ENCODE measurements at places on chromosomes 1 and 21.
A peak's percentile ranks its signal among the peaks of the same experiment; 100 is the strongest.

DNA sequence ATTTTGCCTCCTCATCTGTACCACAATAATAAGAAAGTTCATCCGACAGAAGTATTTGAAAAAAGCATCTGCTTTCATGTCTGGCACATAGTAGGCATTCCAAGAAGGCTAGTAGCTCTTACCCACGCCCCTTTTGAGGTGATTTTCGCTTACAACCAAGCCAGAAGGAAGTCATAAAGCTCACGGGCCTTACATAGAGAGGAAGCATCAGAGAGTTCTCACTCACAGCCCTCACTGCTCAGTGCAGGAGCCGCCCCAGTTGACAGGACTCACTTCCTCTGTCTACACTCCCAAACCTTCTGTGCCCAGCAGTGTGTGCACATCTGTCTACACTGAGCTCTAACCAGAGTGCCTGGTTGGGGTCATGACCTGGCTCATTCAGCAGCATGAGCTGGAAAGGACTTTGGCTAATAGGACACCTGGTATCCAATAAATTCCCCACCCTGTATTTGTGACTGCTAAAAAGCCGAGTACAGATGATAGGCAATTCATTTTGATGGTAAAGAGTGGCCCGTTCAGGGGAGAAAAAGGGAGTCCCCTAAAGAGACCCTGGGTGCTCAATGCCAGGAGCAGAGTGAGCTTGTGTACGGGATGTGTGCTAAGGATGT is 36.8 kb upstream of the DUSP10 start:
- no peak for DNase-seq

GRCh38 chr1:25529518-25530185 is 13.8 kb upstream of the LDLRAP1 start:
- DNase-seq, result no peak

DNA sequence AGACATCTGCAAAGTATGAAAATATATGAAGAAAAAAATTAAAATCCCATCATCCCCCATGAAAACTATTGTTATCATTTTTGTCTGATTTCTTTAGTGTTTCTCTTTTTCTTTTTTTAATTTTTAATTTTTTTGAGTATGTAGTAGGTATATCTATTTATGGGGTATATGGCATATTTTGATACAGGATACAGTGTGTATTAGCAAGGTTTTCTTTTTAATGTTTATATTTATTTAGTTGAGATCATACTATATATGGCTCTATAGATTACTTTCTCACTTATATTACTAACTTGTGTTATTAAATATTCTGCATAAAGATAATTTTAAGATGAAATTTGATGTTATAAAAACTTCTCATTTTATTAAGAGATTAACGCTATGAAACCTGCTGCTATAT is 11.4 kb downstream of the LGALS8 start:
- DNase-seq, result no peak

DNA sequence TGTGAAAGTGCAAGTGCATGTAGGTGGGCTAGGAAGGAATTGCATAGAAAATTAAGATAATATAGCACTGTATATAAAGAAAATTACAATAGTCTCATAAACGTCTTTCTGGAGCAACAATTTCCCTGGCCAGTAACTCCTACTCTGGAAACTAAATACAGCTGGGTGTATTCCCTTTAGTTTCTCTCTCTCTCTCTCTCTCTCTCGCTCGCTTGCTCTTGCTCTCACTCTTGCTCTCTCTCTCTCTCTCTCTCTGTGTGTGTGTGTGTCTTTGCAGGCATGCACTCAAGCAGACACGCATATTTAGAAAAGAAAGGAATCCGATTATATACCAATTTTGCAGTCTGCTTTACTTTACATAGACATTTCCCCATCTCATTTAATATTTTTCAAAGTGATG is 14.7 kb downstream of the S100A10 start:
- DNase-seq, result no peak

GRCh38 chr1:32622806-32623681 is 27.3 kb downstream of the ZBTB8OS start:
- DNase-seq, result no peak

- no peak for DNase-seq
These were observed 27.1 kb upstream of the ZC3H11B start for GRCh38 chr1:219639876-219640577.

- no peak for DNase-seq
These were observed 3.2 kb downstream of the CTPS1 start for GRCh38 chr1:40982721-40983120.

- no peak for DNase-seq
These were observed 80.3 kb upstream of the ARTN start for GRCh38 chr1:43853161-43853921.

- DNase-seq, result no peak
These were observed 116.6 kb upstream of the CDC42BPA start for GRCh38 chr1:227434808-227435444.

DNA sequence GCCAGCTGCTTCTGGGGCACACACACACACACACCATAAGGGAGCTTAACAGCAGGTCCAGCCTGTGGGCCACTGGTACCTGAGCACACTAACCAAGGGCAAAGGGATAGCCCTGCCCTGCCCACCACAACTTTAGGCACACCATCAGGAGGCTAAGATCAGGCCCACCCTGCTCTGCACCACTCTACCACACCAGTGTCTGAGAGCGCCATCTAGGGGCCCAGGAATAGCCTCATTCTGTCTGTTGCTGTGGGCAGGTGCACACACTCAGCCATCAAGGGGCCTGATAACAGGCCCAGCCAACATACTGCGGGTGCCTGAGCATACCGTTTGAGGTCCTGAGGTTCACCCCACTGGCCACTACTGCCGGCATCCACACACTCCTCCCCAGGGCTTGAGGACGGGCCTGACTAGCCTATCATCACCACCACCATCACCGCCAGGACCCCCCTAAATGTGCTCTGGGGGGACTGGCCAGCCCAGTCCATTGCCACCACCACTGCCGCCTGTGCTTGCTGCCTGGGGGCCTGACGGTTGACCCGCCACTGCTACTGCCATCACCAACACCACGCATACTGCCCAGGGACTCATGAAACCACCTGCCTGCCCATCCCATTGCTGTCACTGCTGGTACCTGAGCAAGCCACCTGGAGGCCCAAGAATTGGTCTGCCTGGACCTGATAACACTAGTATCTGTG is 31.3 kb downstream of the NSL1 start:
- DNase-seq, result no peak

- peak; percentile 56 for DNase-seq
These were observed 2.4 kb downstream of the UROD start for GRCh38 chr1:45014321-45015028.

DNA sequence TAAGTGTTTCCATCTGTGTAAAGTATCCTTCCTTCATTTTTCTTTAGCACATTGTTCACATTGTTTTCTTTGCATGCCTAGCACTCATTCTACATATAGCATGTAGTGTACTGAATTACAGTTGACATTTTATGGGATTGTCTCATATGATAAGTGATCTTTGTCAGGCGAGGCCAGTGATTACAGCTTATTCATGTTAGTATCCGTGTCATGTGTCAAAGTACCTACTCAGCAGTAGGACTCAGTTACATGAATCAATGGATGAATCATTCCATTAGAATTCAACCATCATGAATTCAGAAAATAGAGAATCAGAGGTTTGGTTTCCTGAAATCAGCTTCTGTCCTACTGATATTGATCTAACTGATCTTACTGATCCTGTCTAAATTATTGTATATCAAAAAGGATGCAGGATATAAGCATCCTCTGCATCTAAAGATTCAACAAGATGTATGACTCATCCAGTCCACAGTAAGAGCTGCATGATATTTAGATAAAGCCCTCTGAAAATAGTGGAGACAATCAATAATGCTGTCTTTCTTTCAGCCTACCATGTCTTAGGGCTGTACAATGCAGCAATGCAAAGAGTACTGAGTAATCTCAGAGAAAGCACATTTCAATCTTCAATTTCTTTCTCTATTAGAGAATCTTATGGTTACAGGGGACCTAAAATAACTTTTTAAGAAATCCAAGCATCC is 20.7 kb upstream of the HRNR start:
- DNase-seq, result no peak

GRCh38 chr1:107889524-107889923 is 75.5 kb downstream of the VAV3 start:
- DNase-seq, result no peak

GRCh38 chr1:185585770-185586169 is 148.4 kb upstream of the HMCN1 start:
- DNase-seq, result no peak

DNA sequence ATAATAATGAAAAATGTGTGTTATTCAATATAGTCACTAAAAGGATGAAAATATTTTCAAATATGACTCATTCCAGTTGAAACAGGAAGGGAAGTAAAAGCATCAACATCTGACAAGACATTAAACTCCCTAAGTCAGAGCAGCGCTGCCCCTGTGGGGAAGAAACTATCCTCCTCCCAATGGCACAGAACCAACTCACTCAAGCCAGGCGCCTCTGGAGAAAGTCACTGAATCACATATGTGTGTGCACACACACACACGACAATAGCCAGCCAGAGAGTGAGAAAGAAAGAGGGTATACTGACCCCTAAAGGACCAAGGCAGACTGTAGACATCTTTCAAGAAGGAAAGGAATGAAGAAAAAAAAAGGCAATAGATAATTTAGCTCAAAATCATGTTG is 126.9 kb downstream of the SETD4 start:
- DNase-seq, result no peak

GRCh38 chr1:37622131-37622530 is 12.6 kb downstream of the RSPO1 start:
- no peak for DNase-seq

- DNase-seq, result no peak
These were observed 80.5 kb downstream of the PRKAB2 start for GRCh38 chr1:147091801-147092200.

GRCh38 chr1:159168043-159168442 is 3.4 kb upstream of the CADM3 start:
- DNase-seq, result no peak

DNA sequence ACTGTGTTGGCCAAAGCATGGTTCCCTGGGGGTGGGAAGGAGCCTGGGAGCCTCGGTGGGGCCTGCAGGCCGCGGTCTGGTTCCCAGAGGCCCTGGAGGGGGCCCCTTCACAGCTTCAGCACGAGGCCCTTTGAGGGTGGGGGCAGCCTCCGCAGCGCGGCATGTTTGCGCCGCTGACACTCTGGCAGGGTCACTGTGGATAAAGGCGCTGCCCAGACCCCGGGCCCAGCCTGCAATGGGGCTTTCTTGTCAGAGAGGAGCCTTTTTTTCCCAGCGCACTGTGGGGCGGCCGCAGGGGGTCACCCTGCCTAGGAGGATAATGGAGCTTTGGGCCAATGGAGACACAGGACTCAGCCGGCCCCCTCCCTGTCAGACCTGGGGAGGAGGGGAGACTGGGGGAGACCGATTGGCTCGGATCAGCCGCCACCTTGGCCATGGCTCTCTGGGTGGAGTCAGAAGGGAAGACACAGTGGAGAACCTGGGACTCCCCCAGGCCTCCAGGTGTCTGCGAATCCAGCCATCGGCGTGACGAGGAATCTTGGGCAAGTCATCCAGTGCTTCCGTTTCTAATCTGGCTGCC is 26.0 kb downstream of the EPHB2 start:
- DNase-seq, result no peak

- DNase-seq, result no peak
These were observed 102.6 kb downstream of the GALNT2 start for GRCh38 chr1:230169454-230170152.

GRCh38 chr1:109980324-109981003 is 4.1 kb upstream of the AHCYL1 start:
- no peak for DNase-seq

DNA sequence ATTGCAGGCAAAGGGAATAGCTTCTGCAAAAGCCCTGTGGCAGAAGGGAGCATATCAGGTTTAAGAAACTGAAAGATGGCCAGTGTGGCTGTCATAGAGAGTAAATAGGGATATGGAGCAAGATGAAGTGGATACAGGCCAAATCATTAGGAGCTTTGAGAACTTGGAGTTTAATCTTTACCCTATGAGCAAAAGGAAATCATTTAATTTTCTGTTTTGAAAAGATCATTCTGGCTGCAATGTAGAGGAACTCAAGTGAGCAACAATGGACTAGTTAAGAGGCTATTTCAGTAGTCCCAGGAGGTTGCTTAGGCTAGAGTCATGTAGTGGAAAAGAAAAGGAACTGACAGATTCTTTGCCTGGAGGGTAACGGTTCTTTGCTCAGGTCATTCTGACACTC is 47.2 kb downstream of the RAP1A start:
- no peak for DNase-seq

DNA sequence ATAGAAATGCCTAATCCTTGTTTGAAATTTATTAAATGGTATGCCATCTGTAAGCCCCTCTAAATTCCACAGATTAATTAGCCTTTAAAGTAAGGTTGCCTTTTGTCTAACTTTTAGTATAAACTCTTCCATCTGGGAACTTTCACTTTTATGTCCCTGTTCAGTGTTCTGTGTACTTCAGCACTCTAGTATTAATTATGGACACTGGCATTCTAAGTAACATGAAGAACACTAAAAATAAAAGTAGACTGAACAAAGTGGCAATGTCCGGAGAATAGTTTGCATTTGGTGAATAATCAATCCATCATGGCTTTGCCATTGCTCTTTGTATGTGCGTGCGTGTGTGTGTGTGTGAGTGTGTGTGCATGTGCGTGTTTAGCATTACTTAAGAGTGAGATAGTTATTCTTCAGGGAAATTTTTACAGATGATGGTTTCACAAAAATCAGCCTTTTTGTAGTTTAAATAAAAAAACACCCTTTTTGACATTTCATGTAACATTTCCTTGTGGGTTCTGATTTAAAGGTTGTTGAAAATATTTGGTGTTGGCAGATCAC is 51.1 kb downstream of the ATF6 start:
- DNase-seq, result no peak

DNA sequence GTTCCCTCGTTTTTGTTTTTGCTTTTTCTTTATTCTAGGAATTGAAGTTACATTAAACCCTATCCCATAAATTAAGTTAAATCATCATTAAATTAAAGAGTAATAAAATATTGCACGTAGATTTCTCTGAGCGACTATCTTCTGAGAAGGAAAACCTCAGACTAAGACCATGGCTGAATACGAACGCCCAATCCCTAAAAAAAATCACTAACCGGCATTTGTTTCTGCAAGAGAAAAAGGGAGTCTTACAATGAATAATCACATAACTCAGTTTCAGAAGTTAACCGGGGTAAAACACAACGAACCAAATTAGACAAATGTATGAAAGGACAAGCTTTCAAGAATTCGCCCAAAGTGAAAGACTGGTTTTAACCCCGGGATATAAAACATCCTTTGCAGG is 1.3 kb downstream of the PIK3R3 start:
- DNase-seq, result no peak
